ENCODE measurements at places on chromosomes 16 and 17.

DNA sequence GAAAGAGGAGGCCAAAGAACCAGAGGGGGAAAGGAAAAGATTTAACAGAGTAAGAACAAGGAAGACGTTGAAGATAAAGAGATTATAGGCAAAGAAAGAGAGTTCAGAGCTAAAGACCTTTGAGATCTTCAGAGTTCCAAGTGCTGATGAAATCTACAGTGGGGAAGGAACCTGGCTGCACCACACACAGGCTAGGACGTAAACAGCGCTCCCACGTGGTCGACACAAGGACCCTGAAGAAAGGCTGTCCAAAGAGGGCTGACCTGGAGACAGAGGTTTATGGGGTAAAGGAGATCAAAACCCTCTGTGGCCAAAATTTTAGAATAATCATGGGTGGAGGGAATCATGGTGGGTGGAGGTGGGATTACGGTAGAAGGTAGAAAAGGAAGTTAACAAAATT lies 121.6 kb downstream of the PMP22 start:
- no peak for DNase-seq

GRCh38 chr16:97822-98221 lies 19.8 kb downstream of the MPG start:
- DNase-seq: peak; percentile 40

DNA sequence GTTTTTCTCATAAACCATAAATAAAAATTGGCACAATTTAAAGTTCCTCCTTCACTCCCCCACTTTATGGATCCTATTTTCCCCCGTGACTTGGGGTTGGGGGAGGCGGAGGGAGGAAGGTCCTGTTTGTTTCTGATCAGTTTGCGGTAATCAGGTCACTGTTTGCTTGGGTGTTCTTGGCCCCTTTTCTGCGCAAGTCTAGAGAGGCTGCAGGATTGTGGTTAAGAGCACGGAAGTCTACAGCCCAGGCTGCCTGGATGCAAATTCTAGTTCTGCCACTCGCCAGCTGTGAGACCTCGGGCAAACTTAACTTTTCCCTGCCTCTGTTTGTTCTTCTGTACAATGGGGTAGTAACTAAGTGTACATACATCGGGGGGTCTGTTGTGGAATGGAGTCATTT lies 12.1 kb downstream of the ATP2C2 start:
- DNase-seq: no peak

GRCh38 chr16:17215936-17216335 lies 254.8 kb downstream of the XYLT1 start:
- DNase-seq: no peak

GRCh38 chr17:27825459-27825858 lies 25.1 kb upstream of the NOS2 start:
- no peak for DNase-seq

GRCh38 chr17:28623696-28624095 lies 9.7 kb upstream of the RSKR start:
- DNase-seq: no peak

- no peak for DNase-seq
These were observed 31.9 kb upstream of the CRHR1 start for GRCh38 chr17:45752246-45752645.

GRCh38 chr16:50246299-50247122 lies 19.8 kb upstream of the ADCY7 start:
- DNase-seq: no peak

DNA sequence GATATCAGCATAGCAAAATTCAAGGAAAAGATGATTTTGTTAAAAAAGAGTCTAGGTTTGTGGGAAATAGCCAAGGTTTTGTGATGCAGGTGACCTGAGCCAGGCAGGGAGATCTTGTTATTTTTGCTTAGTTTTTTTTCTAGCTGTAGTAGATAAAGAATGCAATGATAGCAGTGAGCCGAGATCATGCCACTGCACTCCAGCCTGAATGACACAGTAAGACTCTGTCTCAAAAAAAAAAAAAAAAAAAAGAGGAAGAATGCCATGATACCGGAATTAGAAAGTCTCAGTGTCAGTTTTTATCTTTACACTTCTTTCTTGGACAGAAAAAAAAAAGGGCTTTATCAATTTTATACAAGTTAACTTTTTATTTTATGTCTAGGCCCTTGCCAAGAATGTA lies 27.5 kb downstream of the TMEM238L start:
- DNase-seq: no peak

DNA sequence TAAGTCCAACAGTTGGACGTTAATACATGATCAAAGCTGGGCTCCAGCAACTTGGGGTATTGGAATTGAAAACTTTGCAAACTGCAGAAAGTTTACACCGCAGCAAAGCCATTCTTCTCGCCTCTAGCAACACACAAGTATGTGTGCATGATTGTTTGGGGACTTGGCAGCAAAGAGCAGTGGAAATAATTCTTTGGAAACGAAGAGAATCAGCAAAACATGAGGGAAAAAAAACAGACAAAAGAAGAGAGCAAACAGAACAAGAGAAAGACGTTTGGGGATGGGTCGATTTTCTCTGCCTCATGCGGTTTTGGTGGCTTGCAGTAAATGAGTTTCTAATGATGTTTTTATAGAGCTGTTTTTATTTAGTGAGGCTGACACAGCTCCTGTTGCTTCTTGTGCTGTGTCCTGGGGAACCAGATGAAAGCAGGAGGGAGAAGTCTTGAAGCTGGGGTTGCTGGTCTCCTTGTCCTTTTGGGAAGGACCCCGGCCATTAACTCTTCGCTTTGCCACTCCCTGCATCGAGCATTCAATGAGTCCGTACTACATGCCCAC lies 502.9 kb downstream of the GRIN2A start:
- DNase-seq: no peak

DNA sequence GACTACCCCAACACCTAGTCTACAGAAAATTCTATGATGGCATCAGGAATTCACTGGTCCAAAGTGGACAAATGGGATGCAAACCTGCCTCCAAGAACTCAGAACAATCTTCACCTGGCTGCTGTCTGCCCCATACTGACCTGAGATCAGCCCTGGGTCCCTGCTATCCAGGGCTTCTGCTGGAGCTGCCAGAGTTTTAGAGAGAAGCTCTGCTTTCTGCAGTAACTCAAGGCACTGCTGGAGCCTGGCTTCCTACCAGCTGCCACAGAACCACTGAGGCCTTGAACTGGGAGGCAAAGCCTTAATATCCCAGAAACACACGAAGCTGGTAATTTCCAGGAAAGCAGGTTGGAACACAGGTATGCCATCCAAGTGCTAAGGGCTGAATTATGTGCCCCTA lies 7.5 kb downstream of the TMEM170A start:
- DNase-seq: no peak

Data from NCI-H226 (cell line).